ENCODE measurements at places on chromosomes 1 and 21.

- DNase-seq = no peak
Observed at GRCh38 chr1:63984257-63984929, 210.6 kb downstream of the ROR1 start.

GRCh38 chr1:200437556-200438203 is 27.8 kb upstream of the ZNF281 start:
- DNase-seq = no peak

GRCh38 chr1:117834416-117834815 is 95.0 kb downstream of the GDAP2 start:
- DNase-seq = no peak

GRCh38 chr1:186210258-186210657 is 164.8 kb downstream of the TPR start:
- DNase-seq = no peak

DNA sequence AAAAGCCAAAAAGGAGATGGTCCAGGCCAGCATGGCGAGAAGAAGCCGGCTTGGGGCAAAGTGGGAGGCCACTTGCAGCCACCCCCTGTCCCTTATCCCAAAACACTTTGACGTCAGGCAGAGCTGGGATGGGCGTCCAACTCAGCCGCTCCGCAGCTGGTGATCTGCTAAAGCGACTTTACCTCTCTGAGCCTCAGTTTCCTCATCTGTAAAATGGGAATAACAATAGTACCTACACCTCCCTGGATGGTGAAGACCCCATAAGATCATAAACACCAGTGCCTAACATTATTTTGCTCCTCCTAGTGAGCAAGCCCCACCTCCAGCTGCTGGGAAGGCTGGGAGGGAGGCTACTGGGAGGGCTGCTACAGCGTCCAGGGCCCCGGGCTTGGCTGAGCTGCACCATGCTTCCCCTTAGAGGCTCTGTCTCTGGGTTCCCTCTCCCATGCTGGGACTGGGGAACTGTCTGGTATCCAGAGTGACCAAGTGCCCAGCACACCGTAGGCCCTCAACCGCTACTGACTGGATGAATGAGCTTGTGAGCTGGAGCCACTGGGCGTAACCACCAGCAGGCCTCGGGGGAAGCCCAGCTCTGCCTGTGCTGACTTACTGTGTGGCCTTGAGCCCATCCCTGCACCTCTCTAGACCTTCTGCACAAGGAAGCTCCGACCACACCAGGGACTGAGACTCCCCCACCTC is 18.3 kb downstream of the IFFO2 start:
- no peak for DNase-seq

DNA sequence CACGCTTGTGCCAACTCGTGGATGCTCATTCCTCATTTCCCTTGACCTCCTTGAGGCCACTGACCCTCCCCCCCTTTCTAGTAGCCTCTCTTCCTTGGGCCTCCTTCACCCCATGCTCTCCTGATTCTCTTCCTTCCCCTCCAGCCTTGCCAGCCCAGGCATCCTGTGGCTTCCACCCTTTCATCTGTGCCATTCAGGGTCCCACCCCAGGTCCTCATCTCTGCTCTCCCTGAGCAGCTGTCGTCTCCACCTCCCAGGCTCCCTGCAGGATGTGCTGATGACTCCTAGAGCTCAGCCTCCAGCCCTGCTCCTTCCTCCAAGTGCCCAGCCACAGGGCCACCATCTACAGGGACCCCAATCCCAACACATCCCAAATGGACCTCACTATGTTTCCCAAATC is 197.4 kb downstream of the GRIK3 start:
- no peak for DNase-seq

DNA sequence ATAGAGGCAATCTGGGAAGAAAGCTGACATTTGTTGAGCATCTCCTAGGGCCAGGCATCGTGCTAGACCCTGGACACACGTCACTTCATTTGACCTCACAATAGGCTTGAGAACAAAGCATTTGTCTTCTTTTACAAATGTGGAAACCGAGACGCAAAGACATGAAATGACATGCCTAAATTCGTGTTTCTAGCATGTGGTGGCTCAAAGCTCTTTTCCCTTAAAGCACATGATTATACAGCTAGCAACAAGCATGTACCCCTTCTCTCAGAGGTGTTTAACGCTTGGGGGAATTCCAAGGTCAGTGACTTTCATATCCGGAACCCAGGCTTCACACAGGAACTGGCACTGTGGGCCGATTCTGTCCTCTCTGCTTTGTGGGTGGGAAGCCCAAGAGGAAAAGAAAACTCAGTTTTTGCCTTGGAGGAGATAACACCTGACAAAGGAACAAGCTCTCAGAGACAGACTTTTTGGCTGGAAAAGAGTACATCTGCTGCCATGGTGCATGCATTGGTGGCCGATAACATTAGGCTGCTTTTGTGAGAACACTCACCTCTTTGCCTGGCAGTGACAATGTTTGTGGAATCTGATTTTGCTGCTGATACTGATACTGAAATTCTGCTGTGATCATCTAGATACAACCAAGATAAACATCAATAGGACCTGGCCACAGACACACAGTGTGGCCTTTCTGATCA is 15.4 kb upstream of the CD2 start:
- DNase-seq = peak; percentile 60

- no peak for DNase-seq
Observed at GRCh38 chr1:106721790-106722189, 334.7 kb upstream of the PRMT6 start.

DNA sequence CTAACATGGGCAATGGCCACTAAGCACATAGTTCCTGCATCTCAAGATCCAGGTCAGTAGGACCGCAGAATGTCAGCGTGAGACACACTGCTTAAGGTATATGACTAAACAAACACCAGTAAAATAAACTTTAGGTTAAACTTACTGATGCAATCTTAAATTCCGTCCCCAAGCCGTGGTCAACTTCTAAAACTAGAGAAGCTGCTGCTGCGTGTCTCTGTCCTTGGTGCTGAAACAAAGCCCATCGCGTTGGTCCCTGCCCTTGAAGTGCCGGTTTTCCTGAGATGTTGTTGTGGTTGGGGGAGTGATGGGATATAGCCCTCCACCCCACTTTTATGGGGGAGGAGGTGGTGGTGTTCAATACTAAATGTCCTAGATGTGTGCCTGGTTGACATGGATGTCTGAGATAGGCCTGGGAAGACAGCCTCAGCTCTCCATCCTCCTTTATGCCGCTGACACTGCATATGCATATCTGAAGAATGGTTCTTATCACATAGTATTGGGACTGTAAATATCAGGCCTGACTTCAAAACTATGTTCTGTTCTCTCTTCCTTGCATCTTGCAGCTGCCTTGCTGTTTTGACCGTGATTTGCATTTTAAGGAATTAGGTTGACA is 72.0 kb upstream of the KCNA3 start:
- DNase-seq = peak; percentile 51

DNA sequence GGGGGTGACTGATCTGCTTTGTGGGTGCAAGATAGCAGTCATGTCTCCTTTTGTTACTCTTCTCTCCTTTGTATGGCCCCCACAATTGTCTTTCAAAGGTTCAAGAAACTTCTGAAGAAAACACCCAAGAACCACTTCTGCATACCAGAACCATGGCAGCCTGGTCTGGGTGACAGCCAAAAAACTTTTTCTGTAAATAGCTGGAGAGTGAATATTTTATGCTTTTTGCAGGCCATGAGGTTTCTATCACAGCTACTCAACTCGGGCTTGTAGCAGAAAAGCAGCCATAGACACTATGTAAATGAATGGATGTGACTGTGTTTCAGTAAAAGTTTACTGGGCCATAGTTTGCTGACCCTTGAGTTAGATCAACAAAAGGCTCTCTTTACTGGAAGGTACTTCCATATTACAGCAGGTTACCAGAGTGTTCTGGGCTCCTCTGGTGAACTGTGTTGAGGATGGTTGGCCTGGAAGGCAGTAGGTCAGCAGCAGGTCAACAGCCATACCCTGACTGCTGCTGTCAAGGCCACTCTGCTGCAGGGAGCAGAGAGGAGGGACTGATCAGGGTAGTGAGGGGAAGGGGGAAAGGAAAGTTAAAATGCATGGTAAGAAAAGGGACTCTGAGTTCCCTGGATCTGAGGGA is 116.4 kb downstream of the GDAP2 start:
- no peak for DNase-seq

DNA sequence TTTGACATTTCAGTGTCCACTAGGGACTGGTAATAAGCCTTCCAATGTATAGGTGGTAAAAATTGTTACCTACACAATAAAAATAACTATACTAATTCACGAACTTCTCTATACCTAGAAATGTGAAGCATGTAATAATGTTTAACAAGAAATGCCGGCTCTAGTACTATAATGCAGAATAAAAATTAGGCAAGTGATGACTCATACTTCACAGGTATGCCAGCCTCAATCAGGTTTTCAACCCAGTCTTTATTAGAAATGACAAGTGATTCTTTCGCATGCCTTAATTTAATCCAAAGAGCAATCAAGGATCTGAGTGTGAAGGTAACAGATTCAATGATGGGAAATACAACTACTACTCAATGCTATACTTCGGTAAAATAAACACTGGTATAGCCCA is 134.9 kb downstream of the RERE start:
- no peak for DNase-seq

DNA sequence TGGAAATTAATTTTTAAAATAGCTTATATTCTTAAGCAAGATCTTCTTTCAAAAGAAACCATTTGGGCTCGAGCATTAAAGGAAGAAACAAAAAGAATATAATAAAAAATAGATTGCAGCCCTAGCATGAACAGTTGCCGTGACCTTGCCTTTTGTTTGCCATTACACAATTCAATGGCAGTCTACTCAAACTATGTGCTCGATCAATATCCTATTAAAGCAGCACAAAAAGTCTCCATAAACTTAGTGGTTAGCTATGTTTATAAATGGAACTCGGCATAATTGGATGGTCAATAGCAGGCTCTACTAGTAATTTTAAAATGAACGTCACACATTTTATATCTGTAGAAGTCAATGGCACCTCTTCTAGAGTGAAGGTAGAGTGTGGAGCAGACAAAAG is 256.5 kb downstream of the NFIA start:
- no peak for DNase-seq

DNA sequence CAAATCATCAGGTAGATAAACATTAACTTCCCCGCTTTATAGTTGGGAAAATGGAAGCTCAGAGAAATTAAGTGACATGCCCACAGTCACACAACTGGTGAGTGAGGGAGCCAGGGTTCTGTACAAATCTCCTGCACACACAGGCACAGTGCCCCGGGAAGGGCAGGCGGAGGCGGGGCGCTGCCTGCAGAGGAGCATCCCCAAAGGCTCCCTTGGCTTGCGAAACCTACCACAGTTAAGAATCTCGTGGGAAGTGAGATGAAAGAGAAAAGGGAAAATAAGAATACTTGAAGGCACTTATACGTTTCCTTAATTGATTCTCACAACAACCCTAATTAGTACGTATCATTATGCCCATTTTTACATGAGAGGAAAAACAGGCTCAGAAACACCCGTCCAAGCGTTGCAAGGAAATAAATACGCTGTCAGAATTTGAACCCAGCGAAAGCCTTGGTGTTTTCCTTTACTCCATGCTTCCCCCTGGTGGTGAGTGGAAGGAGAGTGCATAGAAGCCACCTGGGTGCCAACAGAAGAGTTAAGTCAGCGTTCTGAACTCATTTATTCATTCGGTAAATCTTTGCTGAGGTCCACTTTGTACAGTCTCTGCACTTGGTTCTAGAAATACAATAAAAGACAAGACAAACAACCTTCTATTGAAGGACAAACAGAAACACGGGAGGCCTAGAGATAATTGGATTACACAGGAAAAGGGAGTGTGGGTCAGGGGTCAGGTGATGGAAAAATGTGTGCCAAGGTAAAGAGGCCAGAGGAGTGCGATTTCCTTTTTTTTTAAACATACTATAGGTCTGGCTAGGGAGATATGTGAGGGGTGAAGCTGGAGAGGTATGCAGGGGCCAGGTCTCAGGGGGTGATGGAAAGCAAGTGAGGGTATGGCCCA is 28.4 kb downstream of the ACP6 start:
- peak; percentile 52 for DNase-seq

DNA sequence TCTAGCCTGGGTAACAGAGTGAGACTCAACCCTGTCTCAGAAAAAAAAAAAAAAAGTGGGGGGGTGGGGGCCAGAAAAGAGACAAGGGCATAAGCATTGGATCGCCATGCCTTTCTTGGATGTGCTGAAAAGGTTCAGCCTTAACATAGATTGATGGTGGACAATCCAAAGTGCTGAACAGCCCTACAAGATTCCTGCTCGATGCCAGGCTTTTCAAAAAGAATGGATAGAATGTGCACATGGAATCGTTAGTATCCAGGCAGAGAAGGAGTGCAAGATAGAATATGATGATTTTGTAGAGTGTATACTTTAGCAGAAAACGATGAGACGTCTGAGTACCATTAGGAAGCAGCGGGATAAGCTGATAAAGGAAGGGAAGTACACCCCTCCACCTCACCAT is 10.9 kb upstream of the COA7 start:
- no peak for DNase-seq

DNA sequence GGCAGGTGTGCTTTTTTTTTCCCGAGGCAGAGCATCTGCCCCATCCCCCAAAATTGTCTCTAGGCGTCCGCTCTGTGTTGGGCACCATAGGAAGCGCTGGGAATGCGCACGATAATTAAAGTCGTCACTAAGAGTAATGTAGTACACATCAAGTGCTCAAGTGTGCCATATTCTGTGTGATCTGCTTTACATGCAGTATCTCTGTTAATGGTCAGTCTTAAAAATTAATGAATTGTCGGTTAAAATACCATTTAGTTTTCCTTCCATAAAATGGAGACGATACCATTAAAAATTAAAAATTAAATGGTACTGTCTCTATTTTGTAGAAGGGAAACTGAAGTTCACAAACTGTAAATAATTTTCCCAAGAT is 544 bp upstream of the CCT8 start:
- no peak for DNase-seq

DNA sequence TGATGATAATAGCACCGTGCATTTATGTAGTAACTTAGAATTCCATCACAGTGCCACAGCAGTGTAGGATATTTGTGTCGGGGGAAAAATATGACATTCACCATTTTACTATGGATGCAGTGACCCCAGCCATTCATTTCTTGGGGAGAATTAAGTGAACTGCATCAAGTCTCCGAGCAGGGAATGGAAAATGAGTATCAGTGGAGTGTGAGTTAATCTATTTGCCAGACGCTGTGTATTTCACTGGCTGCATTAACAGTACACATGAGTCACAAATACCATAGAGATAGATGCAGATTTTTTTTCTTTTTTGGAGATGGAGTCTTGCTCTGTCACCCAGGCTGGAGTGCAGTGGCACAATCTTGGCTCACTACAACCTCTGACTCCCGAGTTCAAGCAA is 33.8 kb upstream of the SLC45A1 start:
- DNase-seq = no peak

GRCh38 chr1:94708811-94709210 is 111.3 kb upstream of the SLC44A3 start:
- DNase-seq = no peak

DNA sequence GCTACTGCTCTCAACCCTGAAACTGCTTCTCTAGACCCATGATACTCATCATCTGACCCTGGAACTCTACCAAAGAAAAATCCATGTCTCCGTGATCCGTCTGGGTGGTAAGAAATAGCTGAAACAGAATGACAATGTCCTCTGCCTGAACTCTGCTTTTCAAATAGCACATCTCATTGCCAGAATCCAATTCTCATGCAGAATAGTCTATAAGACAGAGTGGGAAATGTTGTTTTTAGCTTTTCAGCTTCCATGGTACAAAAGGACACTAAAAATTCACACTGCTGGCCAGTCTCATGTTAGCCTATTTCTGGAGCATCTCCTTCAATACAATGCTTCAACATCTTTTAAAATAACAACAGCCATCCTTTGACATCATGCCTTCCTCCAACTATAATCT is 1355.8 kb upstream of the PRMT6 start:
- no peak for DNase-seq

- no peak for DNase-seq
Observed at GRCh38 chr1:12615865-12616708, 1.9 kb downstream of the DHRS3 start.

- DNase-seq = no peak
Observed at GRCh38 chr1:20359451-20360330, 69.0 kb downstream of the VWA5B1 start.

All from effector CD4-positive, alpha-beta T cell (primary cell).